Stimulated activated CD8-positive, alpha-beta memory T cell treated with anti-CD3 and anti-CD28 coated beads, Interleukin-15, amount 100 ng/mL, for 24 hours (primary cell): ENCODE measurements at places on chromosomes 2 and 18.

DNA sequence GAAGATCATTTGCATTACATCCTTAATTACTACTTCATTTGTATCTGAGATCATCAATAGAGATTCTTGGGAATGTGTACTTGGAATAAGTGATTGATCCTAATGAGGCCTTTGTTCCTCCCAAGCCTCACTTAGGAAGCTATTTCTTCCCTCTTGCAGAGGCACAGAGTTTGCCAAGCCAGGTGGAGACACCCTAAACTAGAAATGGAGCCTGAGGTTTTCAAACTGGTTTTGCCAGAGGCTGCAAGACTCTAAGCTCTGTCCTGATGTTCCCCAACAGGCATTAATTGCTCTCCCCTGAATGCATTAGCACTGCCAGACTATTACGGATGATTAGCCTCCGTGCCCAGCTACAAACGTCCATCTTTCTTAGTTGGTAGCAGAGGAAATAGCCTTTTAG is 125.2 kb upstream of the LGALSL start:
- no peak for DNase-seq

- DNase-seq, result no peak
Measured at GRCh38 chr2:138020432-138020831, 56.2 kb downstream of the HNMT start.

DNA sequence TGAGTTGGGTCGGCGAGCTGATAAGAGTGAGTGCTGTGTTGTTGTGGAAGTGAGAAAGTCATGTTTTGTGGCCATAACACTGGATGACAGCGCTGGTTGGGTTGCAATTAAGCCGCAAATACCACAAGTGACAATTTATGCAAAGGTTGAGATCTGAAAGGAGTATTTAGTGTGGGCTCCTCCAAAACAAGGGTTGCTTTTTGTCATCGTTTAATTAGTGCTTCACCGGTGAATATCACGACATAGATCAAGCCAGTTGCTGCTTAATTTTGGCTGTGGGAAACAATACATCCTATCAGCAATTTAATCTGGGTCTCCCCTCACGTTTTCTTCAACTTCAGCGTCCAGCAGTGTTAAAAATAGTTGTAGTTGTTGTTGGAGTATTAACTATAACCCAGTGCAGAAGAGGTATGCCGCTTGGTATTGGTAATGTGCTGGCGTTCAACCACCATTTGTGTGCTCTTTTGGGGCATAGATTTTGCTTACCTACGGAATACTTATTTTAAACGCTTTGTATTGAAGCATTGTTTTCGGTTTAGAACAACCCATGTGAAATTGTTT is 662 bp downstream of the ACVR2A start:
- no peak for DNase-seq

- DNase-seq, result no peak
Measured at GRCh38 chr2:182649316-182649715, 66.7 kb upstream of the DNAJC10 start.
